ENCODE measurements at places on chromosomes 3 and 15.

- no peak overlapping the region for H3K4me3 ChIP-seq
- H3K27me3 ChIP-seq, result no peaks in the 10 kb centered on the region
- H3K36me3 ChIP-seq, result peaks cover 8% of the 10 kb centered on the region
Measured at GRCh38 chr15:55937040-55937439, 56.4 kb downstream of the NEDD4 start.

DNA sequence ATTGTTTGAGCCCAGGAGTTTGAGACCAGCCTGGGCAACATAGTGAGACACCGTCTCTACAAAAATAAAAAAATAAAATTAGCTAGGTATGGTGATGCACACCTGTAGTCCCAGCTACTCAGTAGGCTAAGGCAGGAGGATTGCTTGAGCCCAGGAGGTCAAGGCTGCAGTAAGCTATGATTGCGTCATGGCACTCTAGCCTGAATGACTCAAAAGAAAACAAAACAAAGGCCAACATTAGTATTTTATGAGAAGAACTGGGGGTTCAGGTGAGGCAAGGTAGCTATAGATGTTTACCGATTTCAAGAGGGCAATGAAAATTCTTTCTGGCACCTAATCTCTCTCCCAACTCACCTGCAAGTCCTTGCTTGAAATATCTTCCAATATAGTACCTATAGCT lies 77.2 kb downstream of the GREM1 start:
- no peak overlapping the region for H3K4me3 ChIP-seq
- H3K27ac ChIP-seq, result no peak overlapping the region
- DNase-seq, result no peak

- H3K4me1 ChIP-seq, result no peaks in the 10 kb centered on the region
- no peak overlapping the region for H3K4me3 ChIP-seq
- H3K27me3 ChIP-seq, result peaks cover 22% of the 10 kb centered on the region
- no peak for DNase-seq
- H3K27ac ChIP-seq, result no peak overlapping the region
- no peaks in the 10 kb centered on the region for H3K36me3 ChIP-seq
Measured at GRCh38 chr15:60096157-60096556, 92.0 kb downstream of the FOXB1 start.

DNA sequence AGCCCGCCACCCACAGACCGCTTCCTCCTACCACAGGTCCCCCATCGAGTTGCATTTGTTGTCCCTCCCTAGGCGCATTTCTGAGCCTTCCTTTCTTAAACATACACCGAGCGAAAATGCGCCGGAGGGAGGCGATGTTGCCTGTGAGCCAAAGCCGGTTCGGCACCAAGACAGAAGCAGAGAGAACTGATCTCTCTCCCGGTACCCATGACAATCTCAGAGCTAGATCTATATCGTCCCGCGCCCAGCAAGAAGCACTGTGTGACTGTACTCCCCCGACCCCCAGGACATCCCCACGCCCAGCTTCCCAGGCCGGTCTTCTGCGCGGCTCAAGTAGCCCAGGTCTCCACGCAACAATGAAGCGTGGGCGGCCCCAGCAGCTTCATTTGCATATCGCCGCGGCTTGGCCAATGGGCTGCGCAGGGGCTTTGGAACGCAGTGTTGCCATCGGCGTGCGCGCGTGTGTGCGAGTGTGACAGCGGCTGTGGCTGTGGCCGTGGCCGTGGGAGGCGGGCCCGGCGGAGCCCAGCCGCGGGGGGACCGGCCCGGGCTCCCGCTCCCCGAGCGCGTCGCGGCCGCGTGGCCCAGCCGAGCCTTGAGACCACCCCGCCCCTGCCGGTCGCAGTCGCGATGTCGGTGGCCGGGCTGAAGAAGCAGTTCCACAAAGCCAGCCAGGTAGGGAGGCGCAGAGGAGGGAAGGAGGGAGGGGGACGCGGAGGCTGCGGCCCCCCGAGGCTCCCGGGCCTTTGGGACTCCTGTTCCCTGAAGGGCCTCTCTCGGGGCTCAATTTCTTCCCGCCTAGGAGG lies at the start of gene SH3GL3:
SH3GL3 (plus strand) TSS at position 438 of the 806 bp plus-strand sequence; CDS start at position 631, 193 bp downstream.
- H3K27me3 ChIP-seq, result peaks cover 49% of the 10 kb centered on the region
- H3K27ac ChIP-seq, result peak within 1 kb of the TSS; percentile 38
- peak within 1 kb of the TSS; percentile 65 for H3K4me3 ChIP-seq
- DNase-seq, result peak; percentile 80
- H3K4me1 ChIP-seq, result peaks cover 7% of the 10 kb centered on the region

- DNase-seq, result peak; percentile 53
- peaks cover 5% of the 10 kb centered on the region for H3K27me3 ChIP-seq
- peaks cover 5% of the 10 kb centered on the region for H3K36me3 ChIP-seq
- H3K4me1 ChIP-seq, result peaks cover 75% of the 10 kb centered on the region
Measured at GRCh38 chr15:95875121-95875643, 455.3 kb upstream of the NR2F2 start.

- DNase-seq, result no peak
- no peaks in the 10 kb centered on the region for H3K27me3 ChIP-seq
- H3K36me3 ChIP-seq, result no peaks in the 10 kb centered on the region
Measured at GRCh38 chr3:167209011-167209410, 171.1 kb downstream of the ZBBX start.

DNA sequence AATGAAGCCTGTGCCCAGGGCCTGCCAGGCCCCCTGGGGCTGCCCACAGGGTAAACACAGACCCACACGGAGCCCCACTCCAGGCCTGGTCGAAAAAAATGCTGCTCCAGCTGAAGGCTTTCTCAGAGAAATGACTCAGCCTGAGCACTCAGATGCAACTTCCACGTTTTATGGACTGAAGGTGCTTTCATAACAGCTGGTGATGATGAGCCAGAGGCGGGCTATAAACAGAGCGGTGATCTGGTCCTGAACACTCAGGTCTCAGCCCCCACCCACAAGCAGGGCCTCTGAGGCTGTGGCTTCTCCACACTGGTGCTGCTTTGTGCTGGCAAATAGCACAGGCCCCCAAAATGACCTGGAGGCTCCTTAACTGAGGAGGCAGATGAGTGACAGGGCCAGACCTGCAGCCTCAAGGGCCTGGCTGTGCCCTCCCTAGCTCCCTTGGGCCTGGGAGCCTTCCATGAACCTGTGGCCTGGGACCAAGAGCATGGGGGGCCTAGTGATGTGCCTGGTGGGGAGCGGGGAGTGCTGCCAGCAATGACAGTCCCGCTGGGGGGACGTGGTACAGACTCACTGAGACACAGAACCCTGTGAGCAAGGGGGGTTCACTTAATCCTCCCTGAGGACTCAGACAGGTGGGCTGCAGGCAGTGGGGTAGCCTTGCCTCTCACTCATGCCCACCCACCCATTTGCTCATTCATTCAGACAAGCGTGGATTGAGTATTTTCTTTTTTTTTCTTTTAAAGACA lies 23.0 kb upstream of the FURIN start:
- peaks cover 4% of the 10 kb centered on the region for H3K27me3 ChIP-seq
- peaks cover 60% of the 10 kb centered on the region for H3K4me1 ChIP-seq
- peaks cover 22% of the 10 kb centered on the region for H3K36me3 ChIP-seq
- no peak overlapping the region for H3K4me3 ChIP-seq

- no peaks in the 10 kb centered on the region for H3K36me3 ChIP-seq
- H3K4me3 ChIP-seq, result no peak overlapping the region
- DNase-seq, result no peak
- H3K27ac ChIP-seq, result no peak overlapping the region
- peaks cover 17% of the 10 kb centered on the region for H3K27me3 ChIP-seq
- H3K4me1 ChIP-seq, result no peaks in the 10 kb centered on the region
Measured at GRCh38 chr15:57540211-57540610, 51.5 kb upstream of the MYZAP start.

DNA sequence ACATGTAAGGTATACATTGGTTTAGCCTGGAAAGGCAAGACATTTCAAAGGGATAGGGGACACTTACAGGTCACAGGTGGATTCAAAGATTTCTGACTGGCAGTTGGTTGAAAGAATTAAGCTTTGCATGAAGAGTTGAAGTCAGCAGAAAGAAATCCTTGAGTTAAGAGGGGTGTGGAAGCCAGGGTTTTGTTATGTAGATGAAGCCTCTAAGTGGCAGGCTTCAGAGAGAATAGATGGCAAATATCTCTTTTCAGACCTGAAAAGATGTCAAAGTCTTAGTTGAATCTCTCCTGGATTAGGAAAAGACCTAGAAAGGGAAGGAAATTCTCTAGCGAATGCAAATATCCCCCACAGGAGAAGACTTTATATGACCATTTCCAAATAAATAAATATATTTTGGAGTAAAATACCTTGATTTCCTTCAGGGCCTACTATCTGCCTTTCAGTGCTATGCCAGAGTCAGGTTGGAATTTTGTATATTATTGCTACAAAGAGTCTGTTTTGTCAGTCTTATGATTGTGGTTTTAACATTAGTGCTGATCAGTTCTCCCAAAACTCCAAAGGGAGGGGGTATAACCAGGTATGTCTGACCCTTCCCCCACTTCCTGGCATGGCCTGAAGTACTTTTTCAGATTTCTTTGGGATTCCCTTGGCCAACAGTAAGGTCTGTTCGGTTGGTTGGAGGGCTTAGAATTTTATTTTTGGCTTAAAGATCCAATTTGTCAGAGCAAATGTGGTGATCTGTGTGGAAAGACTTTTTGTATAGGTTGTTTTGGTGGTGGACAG lies 286.4 kb downstream of the LRTM1 start:
- H3K27me3 ChIP-seq, result no peaks in the 10 kb centered on the region
- no peak overlapping the region for H3K27ac ChIP-seq
- DNase-seq, result no peak
- H3K4me1 ChIP-seq, result no peaks in the 10 kb centered on the region
- no peak overlapping the region for H3K4me3 ChIP-seq

DNA sequence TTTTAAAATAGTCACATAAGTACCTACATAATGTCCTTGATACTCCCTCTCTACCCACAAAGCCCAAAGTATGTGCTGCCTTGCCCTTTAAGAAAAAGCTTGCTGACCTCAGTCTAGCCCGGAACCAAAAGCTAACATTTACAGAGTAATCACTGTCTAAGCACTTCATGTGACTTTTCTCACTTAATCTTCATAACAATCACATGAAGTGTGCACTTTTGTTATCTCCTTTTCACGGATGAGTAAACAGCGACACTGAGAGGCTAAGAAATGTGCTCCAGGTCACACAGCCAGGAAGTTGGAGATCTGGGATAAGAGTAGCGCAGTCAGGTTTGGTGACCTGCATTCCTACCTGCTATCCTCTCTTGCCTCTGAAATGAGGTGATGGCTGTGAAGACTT lies 194.0 kb downstream of the ITPR1 start:
- peaks cover 6% of the 10 kb centered on the region for H3K4me1 ChIP-seq
- H3K4me3 ChIP-seq, result no peak overlapping the region
- peaks cover 29% of the 10 kb centered on the region for H3K36me3 ChIP-seq
- H3K27ac ChIP-seq, result no peak overlapping the region

- H3K4me1 ChIP-seq, result no peaks in the 10 kb centered on the region
- no peaks in the 10 kb centered on the region for H3K27me3 ChIP-seq
- no peak overlapping the region for H3K27ac ChIP-seq
- DNase-seq, result no peak
Measured at GRCh38 chr3:37140899-37141541, 33.4 kb downstream of the LRRFIP2 start.

DNA sequence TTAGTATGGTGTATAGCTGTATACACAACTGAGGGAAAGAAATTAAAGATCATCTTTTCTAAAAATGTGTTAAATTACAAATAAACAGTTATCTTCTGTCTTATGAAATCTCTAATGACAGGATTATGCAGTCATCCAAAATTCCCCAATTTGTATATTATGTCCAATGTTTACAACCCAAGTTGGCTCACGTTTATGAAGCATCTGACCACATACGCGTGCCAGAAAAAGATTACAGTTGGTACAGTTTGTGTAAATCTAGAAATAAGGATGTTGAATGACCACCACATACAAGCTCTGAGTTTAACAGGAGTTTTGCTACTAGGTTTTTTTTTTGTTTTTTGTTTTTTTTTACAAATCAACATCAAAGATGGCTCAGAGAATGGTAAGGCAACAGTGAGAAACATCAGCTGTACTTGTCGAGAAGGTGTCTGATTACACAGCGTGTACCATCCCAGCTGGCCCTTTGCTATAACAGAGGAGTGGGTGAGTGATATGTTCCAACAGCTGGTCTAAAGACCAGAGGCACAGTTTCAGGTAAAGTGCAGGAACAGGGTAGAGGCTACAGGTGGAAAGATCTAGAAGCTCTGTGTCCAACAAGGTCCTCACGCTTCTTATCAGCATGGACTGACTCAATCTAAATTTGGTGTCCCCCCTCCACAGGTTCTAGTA lies 47.1 kb downstream of the USF3 start:
- no peaks in the 10 kb centered on the region for H3K27me3 ChIP-seq
- peaks cover 11% of the 10 kb centered on the region for H3K36me3 ChIP-seq
- H3K27ac ChIP-seq, result no peak overlapping the region
- DNase-seq, result no peak
- H3K4me1 ChIP-seq, result no peaks in the 10 kb centered on the region
- no peak overlapping the region for H3K4me3 ChIP-seq

GRCh38 chr3:146142757-146143156 lies 18.2 kb downstream of the PLOD2 start:
- no peak overlapping the region for H3K27ac ChIP-seq
- no peaks in the 10 kb centered on the region for H3K4me1 ChIP-seq
- DNase-seq, result no peak
- no peaks in the 10 kb centered on the region for H3K36me3 ChIP-seq
- no peak overlapping the region for H3K4me3 ChIP-seq
- no peaks in the 10 kb centered on the region for H3K27me3 ChIP-seq

DNA sequence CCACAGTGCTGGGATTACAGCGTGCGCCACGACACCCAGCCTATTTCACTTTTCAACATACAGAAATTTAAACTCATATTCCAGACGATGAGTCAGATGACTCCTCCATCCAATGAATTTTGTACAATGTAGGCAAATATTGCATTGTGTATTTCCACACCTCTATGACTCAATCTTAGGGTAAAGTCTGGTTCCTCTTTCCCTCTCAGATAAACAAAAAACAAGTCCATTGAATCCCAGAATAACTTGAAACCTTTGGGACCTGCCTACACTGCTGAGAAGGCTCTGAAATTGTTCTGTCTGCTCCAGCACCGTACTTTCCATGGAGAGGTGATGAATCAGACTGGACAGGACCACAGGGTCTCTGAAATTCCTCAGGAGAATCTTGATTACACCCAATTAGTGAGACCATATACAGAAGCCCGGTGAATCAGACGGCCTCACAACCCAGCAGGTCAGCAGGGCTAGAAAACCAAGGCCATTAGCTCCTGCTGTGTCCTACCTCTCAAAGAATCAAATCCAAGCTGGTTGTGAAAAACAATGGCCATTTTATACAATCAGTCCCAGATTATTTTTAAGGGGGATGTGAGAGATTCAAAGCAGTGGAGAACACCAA lies 112.6 kb downstream of the ERC2 start:
- no peak for DNase-seq
- no peaks in the 10 kb centered on the region for H3K36me3 ChIP-seq
- H3K27ac ChIP-seq, result no peak overlapping the region
- H3K27me3 ChIP-seq, result peaks cover 3% of the 10 kb centered on the region

DNA sequence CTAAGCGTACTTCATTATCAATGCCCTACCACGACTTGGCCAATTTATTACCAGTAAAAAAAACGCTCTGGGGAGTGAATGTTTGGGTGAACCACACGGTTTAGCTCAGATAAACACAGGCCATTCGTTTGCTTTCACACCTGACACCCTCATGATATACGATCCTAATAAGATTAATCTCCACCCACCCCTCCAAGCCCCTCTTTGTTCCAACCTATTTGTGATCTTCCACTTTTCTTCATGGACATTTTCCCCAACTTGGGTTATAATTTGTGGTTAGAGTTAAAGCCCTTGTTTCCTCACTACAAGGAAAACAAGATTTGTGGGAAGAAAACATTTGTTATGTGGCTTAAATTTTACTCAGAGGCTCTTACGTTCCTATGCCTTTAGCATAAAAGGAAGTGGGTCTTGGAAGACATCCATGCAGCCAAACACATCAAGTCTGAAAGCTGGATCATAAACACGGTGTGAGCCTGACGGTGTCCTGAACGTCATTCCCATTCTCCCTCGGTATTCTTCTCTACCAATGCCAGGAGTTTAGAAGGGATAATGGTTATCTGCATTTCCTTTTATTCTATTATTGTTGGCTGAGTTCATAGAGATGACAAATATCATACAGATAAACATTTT lies 518.9 kb downstream of the NR2F2 start:
- no peaks in the 10 kb centered on the region for H3K4me1 ChIP-seq
- H3K27ac ChIP-seq, result no peak overlapping the region
